Left ventricle myocardium inferior (tissue), 1 donor: ENCODE measurements at places on chromosomes 7 and 10. TPM values are rescaled to one million over a fixed set of nuclear protein-coding genes. Genes with fewer than 3 reads are reported as not detected.

- no peak for DNase-seq
- peaks cover 66% of the 10 kb centered on the region for H3K27me3 ChIP-seq
- H3K36me3 ChIP-seq, result no peaks in the 10 kb centered on the region
- peaks cover 22% of the 10 kb centered on the region for H3K4me1 ChIP-seq
Measured at GRCh38 chr7:142851919-142852318, 3.0 kb upstream of the EPHB6 start.

- H3K27me3 ChIP-seq, result no peaks in the 10 kb centered on the region
- no peak for DNase-seq
- H3K36me3 ChIP-seq, result no peaks in the 10 kb centered on the region
- no peak overlapping the region for H3K27ac ChIP-seq
- H3K4me1 ChIP-seq, result no peaks in the 10 kb centered on the region
Measured at GRCh38 chr7:83211685-83212084, 49.0 kb upstream of the PCLO start.

DNA sequence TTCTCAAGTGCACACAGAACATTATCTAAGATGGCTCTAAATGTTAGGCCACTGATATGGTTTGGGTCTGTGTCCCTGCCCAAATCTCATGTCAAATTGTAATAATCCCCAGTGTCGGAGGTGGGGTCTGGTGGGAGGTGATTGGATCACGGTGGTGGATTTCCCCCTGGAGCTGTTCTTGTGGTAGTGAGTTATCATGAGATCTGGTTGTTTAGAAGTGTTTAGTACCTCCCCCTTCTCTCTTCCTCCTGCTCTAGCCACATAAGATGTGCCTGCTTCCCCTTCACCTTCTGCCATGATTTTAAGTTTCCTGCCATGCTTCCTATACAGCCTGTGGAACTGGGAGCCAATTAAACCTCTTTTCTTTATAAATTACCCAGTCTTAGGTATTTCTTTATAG lies 11.2 kb upstream of the GSTK1 start:
- no peaks in the 10 kb centered on the region for H3K4me1 ChIP-seq
- no peaks in the 10 kb centered on the region for H3K36me3 ChIP-seq
- no peaks in the 10 kb centered on the region for H3K27me3 ChIP-seq
- DNase-seq, result no peak

DNA sequence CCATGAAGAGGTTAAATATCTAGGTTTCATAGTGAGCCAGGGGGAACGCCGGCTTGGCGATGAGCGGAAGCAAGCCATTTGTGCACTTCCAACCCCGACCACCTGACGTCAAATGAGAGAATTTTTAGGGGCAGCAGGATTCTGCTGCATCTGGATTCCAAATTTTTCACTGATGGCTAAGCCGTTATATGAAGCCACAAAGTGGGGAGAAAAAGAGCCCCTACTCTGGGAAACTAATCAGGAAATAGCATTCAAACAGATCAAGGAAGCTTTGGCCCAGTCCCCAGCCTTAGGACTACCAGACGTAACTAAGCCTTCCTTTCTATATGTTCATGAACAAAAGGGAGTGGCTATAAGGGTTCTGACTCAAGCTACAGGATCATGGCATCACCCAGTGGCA lies 12.9 kb upstream of the ADCK2 start:
- H3K27me3 ChIP-seq, result no peaks in the 10 kb centered on the region
- no peak overlapping the region for H3K4me3 ChIP-seq
- H3K27ac ChIP-seq, result no peak overlapping the region
- H3K36me3 ChIP-seq, result no peaks in the 10 kb centered on the region
- peaks cover 18% of the 10 kb centered on the region for H3K4me1 ChIP-seq

DNA sequence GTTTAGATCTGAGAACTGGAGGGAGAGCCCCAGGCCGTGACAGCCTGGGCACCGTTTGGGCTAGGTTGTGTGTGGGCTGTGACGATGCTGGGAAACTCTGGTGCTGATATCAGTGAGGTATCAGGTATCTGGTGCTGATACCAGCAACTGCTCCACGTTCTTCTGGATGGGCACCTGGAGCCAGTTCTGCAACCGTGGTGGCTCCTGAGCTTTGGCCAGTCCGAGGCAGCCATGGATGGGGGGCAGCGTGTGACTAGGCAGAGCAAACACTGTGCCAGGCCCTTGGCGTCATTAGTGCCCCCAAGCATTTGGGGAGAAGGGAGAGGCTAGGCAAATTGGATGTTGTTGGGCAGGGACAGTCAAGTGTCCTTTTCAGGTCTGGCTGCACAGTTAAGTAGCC lies 57.9 kb downstream of the ZNF467 start:
- H3K4me1 ChIP-seq, result peaks cover 66% of the 10 kb centered on the region
- peak overlapping the region; percentile 86 for H3K4me3 ChIP-seq
- H3K27ac ChIP-seq, result peak overlapping the region; percentile 92

EMX2 gene
- 0.25 TPM for total RNA-seq
